NCI-H774 (cell line): ENCODE measurements at places on chromosomes 6 and 20.

- no peak for DNase-seq
Measured at GRCh38 chr6:26358511-26358981, 6.5 kb upstream of the BTN3A2 start.

- no peak for DNase-seq
Measured at GRCh38 chr20:24303393-24304170, 165.8 kb upstream of the SYNDIG1 start.

GRCh38 chr20:37389241-37389747 is 43.4 kb downstream of the SRC start:
- no peak for DNase-seq

DNA sequence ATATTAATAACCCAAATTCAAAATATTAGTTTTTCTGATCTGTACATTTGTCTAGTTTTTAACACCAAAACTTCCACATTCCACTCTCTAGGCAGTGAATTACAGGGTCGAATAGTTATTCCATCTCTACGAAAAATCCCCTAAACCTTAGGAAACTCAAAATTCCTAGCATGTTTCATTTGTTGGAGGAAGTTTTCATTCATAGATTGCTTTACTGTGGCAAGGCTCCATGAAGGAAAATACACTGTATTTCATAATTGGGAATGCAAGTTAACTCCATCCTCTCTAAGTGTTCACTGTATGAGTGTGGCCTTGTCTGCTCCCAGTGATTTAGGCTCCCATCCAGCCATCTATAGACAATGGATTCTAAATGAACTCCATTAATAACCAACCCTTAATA is 296.1 kb downstream of the TENT5A start:
- no peak for DNase-seq

GRCh38 chr6:31729515-31729978 is 448 bp upstream of the DDAH2 start:
- DNase-seq, result peak; percentile 65

DNA sequence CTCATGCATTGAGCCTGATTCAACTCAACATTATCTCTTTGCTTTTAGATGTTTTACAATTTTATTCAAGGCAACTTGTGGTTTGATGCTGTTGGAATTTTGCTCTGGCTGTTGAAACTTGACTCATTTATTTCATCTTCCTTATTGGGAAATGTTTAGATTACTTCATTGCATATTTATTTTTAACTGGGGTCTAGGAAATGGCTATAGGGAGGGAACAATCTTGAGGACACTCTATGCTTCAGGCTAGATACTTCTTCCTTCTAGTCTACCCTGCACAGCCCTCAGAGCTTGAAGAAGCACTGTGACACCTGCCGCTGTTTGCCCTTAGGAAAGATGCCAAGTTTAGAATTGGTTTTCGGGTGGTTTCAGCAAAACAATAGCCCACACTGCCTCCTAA is 183.4 kb downstream of the ADGRG6 start:
- no peak for DNase-seq

DNA sequence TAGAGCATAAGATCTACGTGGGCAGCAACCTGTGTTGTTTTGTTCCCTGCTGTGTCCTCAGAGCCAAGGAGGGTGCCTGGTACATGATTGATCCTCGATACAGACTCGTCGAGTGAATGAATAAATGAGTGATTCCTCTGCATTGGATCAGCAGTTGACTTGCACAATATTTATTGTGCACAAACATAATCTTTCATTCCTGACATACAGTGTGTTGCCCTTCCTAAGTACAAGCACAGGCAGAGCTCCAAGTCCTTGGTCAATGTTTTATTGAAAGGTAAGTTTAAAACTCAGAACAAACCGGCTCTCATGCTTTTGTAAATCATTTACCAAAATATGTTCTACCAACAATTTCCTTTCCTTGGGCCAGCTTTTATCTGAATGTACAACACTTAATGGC is 57.4 kb downstream of the STMND1 start:
- DNase-seq, result no peak

DNA sequence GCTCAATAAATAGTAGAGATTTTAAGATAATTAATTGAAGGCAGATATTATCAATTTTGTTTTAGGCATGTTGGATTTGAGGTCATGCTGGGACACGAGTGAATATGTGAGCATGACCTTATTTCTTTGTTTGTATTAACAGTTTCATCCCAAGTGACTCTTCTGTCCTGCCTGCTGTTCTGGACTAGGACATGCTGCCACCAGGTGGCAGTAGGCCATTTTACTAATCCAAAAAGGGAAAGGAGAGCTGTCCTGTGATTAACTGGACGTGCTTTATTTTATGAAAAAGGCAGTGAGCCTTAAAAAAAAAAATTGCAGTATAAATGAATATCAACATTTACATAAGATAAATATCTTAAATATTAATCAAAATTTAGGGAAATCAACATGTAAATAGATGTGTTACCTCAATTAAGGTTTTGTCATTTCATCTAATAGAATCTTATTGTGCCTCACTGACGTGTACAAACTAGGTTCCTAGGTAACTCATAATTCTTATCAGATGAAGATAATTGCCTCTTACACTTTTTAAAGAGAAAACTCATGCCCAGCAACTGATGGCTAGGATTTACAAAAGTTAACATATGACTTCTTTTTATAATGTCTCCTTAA is 49.8 kb downstream of the FRK start:
- DNase-seq, result peak; percentile 84

- no peak for DNase-seq
Measured at GRCh38 chr6:86536121-86536520, 401.2 kb upstream of the HTR1E start.

- DNase-seq, result no peak
Measured at GRCh38 chr6:112362812-112363570, 15.9 kb downstream of the RFPL4B start.

- peak; percentile 61 for DNase-seq
Measured at GRCh38 chr6:3151691-3152090, 5.7 kb downstream of the TUBB2A start.

DNA sequence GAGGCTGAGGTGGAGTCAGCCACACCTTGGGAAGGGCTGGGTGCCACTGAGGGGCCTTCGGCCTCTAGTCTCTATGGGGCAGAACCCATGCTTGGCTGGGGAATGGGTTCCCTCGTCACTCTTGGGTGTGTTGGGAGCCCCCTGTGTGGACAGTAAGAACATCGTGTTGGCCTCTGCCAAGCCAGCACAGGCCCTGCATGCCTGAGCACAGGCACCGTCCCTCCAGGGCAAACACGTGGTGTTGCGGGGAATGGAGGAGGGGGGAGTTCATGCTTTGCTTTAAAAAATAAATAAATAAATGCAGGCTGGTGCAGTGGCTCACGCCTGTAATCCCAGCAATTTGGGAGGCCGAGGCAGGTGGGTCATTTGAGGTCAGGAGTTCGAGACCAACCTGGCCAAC is 63.0 kb downstream of the EZR start:
- DNase-seq, result no peak

DNA sequence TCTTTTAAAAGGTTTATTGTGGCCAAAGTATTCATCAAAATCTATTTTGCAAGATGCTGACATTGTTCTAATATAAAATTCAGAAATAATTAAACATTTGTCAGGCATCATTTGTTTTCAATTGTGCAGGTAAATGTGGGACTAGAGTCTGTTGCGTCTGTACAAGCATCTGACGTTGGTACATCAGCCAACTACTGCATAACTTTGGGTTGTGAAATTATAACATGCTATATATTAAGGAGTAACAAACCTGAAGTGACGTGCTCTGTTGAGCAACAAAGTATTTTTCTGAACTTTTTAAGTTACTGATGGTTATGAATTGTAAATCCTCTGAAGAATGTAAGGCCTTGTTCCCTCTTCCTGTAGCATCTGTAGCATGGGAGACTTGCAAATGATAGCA is 66.0 kb downstream of the RNF182 start:
- no peak for DNase-seq

DNA sequence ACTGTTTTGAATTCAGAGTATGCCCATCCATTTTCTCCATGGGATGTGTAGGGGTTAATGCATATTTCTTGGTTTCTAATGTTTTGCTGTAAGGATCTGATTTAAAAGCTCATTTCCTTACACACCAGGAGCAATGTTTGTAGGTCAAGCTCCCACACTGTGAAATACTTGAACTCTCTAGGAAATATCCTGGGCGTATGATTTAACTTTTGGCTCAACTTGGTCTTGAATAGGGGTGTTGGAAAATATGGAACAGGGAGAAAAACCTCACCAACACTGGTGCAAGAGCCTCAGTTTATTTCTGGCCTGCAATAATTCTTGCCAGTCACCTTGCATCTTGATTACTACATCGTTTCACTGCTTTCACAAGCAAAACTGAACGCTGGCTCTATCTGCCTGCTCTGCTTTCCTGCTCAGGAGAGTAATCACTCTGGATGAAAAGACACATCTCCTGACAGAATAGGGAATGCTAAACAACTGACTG is 25.1 kb upstream of the RFPL4B start:
- no peak for DNase-seq
